ENCODE measurements at places on chromosomes 5 and 9. TPM values are rescaled to one million over a fixed set of nuclear protein-coding genes. Genes with fewer than 3 reads are reported as not detected.

Gene SLC46A2
- 0.07 TPM for total RNA-seq

Gene PIP5K1B
- total RNA-seq: 5.2 TPM

Gene PLPP7
- total RNA-seq: 4.9 TPM

Gene PAX5
- total RNA-seq: 4.4 TPM

Gene DNAJC18
- 23.7 TPM for total RNA-seq

Gene MYMK
- 0.34 TPM for total RNA-seq

Gene TYRP1
- 0.14 TPM for total RNA-seq

Gene PRSS3
- 1.6 TPM for total RNA-seq

Gene TRIM14
- 18.4 TPM for total RNA-seq

Data from WTC11 (cell line).